Effector memory CD8-positive, alpha-beta T cell (primary cell): ENCODE measurements at places on chromosomes 13 and 19.

DNA sequence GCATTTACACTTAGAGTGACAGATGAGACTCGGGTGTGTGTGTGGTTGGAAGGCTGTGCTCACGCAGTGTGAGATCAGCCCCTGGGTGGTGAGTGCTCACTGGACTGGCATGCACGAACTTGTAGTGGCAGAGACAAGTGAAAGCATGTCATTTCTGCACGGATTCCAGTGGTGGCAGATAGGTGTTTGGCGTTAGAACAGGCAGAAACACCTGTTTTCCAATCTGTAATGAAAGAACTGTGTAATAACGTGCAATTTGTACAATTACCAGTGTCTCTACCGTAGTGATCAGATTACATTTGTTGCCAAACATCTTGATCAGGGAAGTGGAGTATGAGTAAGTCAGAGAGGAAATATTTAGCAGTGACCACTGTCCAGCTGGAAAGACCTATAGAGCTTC, 8.2 kb downstream of the LAMP1 start:
- DNase-seq = no peak

- DNase-seq = no peak
Measured at GRCh38 chr13:110949116-110949515, 34.2 kb upstream of the ANKRD10 start.

- DNase-seq = no peak
Measured at GRCh38 chr19:16258440-16258903, 60.8 kb downstream of the AP1M1 start.

DNA sequence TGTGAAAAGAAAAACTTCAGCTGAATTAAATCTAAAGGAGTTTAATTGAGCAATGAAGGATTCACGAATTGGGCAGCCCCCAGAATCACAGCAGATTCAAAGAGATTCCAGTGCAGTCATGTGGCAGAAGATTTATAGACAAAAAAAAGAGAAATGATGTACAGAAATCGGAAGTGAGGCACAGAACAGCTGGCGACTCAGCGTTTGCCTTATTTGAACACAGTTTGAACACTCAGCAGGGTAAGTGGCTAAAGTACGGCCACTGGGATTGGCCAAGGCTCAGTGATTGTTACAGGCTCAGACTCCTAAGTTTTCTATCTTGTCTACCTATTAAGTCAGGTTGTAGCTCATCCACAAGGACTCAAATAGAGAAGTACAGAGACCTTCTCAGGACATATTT, 11.6 kb upstream of the CFAP97D2 start:
- DNase-seq = no peak
